ENCODE measurements at places on chromosomes 6 and 20. TPM values are rescaled to one million over a fixed set of nuclear protein-coding genes. Genes with fewer than 3 reads are reported as not detected.

DNA sequence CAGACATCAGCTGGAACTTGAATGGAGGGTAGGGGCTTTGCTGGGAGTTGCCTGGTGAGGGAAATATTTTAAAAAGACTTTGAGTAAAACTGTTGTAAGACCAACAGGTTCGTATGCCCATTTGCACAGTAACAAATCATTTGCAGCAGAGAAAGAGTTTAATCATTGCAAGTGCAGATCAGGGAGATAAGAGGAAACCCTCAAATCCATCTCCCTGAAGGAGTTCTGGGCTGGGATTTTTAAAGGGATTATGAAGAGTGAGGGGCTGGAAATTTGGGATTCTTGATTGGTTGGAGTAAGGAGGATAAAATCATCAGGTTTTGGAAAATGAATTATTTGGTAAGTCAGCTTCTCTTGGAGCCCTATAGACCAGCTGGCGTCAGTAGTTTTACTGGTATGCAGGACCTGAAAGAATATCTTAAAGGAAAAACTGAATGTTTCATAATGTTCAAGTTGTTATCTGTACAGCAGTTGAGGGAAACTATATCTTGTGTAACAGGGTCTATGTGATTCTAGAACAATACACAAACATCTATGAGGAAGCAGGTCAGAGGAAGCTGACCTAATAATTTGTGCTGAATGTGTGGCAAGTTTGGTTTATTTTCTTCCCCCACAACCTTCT, 295.5 kb downstream of the PLCB1 start:
- DNase-seq: no peak

DNA sequence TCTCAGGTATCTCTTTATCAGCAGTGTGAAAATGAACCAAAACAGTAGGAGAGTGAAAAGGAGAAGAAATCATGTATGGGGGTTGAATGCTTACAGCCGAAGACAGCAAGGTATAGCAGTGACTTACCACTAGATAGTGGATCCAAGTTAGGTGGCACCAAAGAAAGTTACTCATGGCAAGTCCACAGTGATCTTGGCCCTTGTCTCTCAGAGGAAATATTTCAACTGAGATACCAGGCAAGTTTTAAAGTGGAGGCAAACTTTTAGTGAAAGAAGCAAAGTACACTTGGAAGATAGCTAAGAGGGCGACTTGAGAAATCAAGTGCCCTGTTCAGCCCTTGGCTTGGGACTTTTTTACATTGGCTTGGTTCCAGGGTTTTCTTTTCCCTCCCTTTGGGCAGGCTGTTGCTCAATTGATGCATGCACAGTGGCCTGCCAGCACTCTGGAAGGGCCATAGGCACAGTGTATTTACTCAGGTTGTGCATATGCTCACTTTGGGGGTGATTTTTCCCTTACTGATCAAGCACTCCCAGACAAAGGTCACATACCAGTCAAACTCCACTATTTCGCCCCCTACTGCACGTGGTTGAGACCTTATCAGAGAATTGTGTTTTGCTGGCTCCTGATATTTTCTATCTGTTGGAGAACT, 329.5 kb upstream of the KHDRBS2 start:
- DNase-seq: peak; percentile 56

GRCh38 chr6:53591873-53592272, 47.0 kb upstream of the GCLC start:
- no peak for DNase-seq

GRCh38 chr6:56459030-56459805, 183.5 kb downstream of the DST start:
- DNase-seq: no peak

- DNase-seq: no peak
These were observed 242.4 kb downstream of the OGFRL1 start for GRCh38 chr6:71531006-71531405.

DNA sequence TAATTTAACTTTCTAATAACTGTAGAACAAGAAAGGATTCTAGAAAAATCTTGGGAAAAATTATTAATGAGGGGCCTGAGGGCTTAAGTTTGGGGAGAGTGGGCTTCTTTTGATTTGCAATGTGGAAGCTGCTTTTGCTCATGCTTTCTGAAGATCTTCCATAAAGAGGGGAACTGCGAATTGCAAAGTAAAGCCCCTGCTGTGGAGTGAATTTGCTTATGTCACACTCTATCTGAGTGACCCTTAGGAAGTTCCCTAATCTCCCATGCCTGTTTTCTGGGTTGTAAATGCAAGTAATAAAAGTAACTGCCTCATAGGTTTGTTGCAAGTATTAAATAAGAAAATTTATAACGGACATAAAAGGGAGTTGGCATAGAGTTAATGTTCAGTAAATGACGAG, 301.2 kb downstream of the PLCB1 start:
- DNase-seq: no peak

DNA sequence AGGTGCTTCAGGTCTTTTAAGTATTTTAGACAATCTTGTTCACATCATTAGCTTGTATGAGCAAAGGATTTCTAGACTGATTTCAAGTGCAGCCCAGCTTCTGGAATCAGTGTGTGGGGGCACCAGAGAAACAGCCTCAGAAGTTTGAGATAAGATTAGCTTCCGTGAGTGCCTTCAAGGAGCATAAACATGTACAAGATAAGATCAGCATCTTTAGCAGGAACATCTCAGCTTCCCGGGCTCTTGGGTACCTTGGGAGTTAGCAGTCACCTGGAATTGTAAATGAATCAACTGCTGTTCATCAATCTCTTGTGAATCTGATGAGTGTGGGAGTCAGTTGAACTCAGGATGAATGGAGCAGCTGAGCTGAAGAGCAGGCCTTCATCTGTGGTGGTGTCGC, 12.0 kb upstream of the CITED2 start:
- DNase-seq: no peak

GRCh38 chr6:169188475-169188874, 65.2 kb downstream of the THBS2 start:
- no peak for DNase-seq

- DNase-seq: no peak
These were observed 7.2 kb upstream of the SDCBP2 start for GRCh38 chr20:1335961-1336698.

- DNase-seq: no peak
These were observed 295.5 kb upstream of the PRDM1 start for GRCh38 chr6:105790635-105791034.

- DNase-seq: no peak
These were observed 60.3 kb downstream of the VTA1 start for GRCh38 chr6:142207265-142207877.

- DNase-seq: no peak
These were observed 22.8 kb downstream of the SCML4 start for GRCh38 chr6:107801173-107801886.

- DNase-seq: no peak
These were observed 102.4 kb downstream of the MTHFD1L start for GRCh38 chr6:150967910-150968309.

GRCh38 chr6:5260111-5260620, 584 bp downstream of the LYRM4 start:
- DNase-seq: peak; percentile 37

DNA sequence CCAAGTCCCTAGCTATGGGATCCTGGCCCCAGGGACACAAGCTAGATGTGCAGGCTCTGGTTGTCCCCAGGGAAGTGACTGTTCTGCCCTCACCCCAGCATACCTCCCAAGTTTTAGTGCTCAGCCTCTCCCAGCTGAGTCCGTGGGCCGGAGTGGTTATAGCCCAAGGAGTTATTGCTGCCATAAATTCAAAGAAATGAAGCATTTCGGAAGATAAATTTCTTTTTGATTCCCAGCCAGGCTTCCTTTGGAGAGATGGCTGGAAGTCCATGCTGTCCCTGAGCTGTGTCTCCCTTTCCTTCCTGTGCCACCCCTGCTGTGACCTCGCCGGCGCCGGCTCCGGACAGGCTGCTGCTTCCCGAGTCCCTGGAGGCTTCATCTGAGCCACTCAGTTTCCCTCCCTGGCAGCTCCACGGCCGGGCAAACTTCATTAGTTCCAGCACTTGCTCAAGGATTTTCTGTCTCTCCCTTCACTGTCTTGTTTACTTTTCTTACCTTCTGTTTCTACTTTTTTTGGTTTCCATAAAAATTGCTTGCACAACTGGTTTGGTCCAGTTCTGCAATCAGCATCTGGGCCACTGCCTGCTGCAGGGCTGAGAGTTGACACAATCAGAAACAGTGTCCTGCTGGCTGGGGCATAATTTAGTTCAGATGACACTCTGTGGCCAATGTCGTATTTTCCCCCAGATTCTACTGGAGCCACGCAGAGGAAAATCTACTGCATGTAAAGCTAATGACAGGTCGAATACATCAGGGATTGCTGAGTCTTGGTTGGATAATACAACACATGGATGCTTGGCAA, 225.5 kb downstream of the SYNDIG1 start:
- DNase-seq: no peak

GRCh38 chr6:12313992-12314589, 23.9 kb downstream of the EDN1 start:
- DNase-seq: no peak

DNA sequence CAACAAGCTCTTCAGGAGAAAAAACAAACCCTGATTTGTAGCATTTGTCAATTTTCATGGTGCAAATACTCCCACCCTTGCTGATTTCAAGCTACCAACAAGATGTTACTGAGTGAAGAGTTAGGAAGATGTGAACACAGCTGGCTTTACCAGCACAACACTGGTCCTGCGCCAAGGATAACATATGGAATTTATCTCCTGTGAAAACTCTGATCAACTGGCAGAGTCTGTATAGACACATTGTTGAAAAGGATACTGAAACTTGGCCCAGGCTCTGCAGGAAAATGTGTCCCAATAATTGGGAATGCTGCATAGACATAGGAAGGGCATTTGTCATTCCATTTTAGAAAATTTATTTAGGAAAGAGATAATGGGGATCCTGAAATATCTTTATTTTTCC, 29.0 kb downstream of the OTOR start:
- DNase-seq: peak; percentile 68

The GHRH gene
- polyA plus RNA-seq: not detected

The ITPR3 gene
- 87.0 TPM for polyA plus RNA-seq

The SEMG1 gene
- polyA plus RNA-seq: not detected

The SPATS1 gene
- 0.31 TPM for polyA plus RNA-seq

Data from left lung (tissue), 14 donors.